ENCODE measurements at places on chromosomes 11 and 22. TPM values are rescaled to one million over a fixed set of nuclear protein-coding genes. Genes with fewer than 3 reads are reported as not detected.

The RFPL3 gene
- total RNA-seq, result not detected

The MRPL17 gene
- 61.2 TPM for total RNA-seq

The SPON1 gene
- total RNA-seq, result 30.5 TPM

The MRGPRX4 gene
- total RNA-seq, result not detected

The CDC42BPG gene
- 0.13 TPM for total RNA-seq

The VSTM5 gene
- 0.03 TPM for total RNA-seq

The RELT gene
- 5.1 TPM for total RNA-seq

The AIFM3 gene
- total RNA-seq, result 0.56 TPM

The MPZL2 gene
- 0.56 TPM for total RNA-seq

The LMO1 gene
- total RNA-seq, result not detected

The SLC29A2 gene
- 0.78 TPM for total RNA-seq

The SLC22A9 gene
- total RNA-seq, result not detected

The KRTAP5-7 gene
- total RNA-seq, result not detected

The APOBEC3G gene
- total RNA-seq, result 3.8 TPM

The TMEM86A gene
- 0.30 TPM for total RNA-seq

The BAIAP2L2 gene
- total RNA-seq, result 0.39 TPM

The NEAT1 gene
- 515 TPM for total RNA-seq

The OR52H1 gene
- total RNA-seq, result 0.91 TPM

The IGF2 gene
- 0.10 TPM for total RNA-seq

The CRY2 gene
- total RNA-seq, result 17.8 TPM

The OR51I1 gene
- total RNA-seq, result not detected

The SCUBE2 gene
- total RNA-seq, result 1.3 TPM

The PATE2 gene
- 0.20 TPM for total RNA-seq

The TBX1 gene
- not detected for total RNA-seq

The UNC93B1 gene
- total RNA-seq, result 31.8 TPM

The CYTH4 gene
- total RNA-seq, result 0.36 TPM

The TTLL1 gene
- 16.2 TPM for total RNA-seq

The MFNG gene
- 0.30 TPM for total RNA-seq

The SLC1A2 gene
- 1.9 TPM for total RNA-seq

The OR8H3 gene
- not detected for total RNA-seq

The RTN4RL2 gene
- 0.13 TPM for total RNA-seq
